Activated CD4-positive, alpha-beta T cell treated with anti-CD3 and anti-CD28 coated beads, Interleukin-2, amount 50 U/mL, for 4 hours (primary cell): ENCODE measurements at places on chromosomes 2 and 18.

DNA sequence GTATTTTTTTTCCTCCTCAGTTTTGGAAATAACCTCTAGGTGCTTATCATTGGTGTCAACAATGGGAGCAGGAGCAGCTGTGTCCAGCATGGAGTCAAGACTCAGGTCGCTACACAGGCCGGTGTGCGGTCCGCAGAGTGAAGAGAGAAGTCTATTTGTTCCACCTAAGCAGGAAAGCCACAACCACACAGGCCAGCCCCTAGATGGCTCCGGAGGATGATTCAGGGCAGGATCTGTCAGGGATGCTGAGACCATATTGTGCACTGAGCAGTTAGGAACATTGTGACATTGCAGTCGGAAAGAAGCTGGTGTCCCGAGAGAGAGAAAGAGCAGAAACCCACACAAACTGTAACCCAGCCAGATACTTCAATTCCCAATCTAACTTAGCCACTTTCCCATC, 136.9 kb downstream of the GAREM1 start:
- no peak for DNase-seq

DNA sequence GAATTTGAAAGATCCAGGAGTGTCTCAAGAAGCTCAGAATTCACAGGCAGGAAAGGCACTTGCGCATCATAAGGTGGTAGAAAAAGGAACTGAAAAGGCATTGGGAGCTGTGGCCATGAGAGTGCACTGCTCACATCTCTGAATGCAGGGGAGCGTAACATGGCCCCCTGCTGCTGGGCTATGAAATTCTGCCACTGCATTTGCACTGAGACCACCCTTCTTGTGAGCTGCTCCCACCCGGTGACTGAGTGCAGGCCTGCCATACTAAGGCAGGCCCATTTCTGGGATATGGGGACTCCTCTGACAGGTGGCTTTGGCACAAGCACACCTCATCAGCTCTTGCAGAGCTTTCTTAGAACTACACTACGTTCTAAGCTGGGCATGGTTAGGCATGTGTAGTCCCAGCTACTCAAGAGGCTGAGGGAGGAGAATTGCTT, 25.3 kb upstream of the STARD7 start:
- DNase-seq: no peak

DNA sequence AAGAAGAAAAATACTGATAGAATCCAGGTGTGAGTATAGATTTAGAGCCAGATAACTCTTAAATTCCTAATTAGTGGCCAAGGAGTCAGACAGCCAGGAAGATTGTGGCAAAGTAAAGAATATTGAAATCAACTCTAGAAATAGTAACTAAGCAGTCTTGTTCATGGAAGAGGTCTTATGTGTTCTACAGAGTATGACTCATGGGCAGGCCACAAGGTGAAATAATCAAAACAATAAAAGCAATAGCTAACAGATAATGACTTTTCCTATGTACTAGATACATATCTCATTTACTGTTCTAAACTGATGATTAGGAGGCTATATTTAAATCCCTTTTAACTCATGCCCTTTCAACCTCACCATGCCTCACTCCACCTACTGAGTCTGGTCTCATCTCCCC, 227.4 kb upstream of the COL3A1 start:
- DNase-seq: no peak

- DNase-seq: no peak
These were observed 65.4 kb downstream of the PLA2R1 start for GRCh38 chr2:159996792-159997546.

GRCh38 chr2:240344904-240345303, 90.6 kb upstream of the GPC1 start:
- no peak for DNase-seq

DNA sequence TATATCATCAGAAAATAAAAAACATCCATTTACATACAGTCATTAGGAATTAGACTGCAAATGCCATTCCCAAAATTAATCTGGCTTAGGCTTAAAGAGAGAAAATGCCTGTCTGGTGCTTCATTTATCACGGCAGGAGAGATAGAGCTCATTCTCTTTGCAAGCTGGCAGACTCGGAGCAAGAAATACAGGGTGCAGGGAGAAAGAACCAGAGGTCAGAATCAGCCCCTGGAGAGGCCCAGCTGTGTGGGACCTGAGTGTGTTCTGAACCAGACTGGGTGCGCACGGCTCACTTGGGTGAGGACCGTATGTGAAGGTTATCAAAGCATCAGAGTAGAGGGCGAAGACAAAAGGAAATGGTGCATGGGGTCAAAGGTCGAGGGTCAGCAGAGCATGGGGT, 227.8 kb downstream of the ACKR3 start:
- DNase-seq: no peak

DNA sequence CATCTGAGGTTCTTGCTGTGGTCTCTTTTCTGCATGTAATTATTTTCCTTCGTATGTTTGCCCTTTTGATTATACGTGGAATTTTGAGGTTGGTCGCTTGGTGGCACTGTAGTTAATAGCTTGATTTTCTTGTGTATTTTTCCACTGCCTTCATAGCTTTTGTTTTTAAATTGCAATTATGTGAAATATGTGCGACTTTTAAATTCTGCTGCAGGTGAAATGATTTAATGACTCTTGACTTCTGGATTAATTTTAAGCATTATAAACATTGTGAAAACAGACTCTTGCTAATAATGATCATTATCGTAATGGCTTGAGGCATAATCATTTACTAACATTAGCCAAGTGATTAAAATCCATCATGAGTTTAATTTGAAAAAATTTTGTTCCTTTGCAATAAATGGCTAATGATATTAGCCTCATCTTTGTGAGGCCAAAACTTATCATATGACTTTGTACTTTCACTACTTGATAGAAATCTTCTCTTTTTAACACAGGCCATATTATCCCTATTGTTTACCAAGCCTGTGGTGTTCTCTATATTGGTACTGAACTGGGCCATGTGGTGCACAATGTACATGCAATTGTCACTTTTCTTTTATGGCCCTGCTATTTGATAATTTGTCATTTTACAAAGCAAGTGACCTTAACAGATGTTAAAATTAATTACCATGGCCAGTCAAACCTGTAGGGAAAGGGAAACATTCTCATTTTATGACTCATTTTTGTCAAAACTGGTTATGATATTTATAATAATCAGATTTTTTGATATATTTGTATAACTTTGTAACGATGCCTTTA, 62.8 kb upstream of the NEUROD1 start:
- peak; percentile 3 for DNase-seq

DNA sequence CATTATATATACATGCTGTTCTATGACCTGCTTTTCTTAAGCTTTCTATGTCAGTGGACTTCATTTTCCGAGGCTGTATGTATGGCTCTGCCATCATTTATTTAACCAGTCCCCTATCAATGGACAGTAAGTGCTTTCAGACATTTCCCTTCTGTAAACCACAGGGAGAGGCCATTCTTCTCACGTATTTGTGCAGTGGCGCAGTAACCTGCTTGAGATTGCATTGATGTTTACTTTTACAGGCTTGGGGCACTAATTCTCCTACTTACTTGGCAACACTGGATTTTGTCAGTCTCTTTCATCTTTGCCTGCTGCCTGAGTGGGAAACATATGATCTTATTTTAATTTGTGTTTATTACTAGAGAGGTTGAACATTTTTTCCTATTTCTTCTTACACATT, 52.1 kb downstream of the BOLA3 start:
- DNase-seq: no peak

- no peak for DNase-seq
These were observed 165.7 kb downstream of the LNPK start for GRCh38 chr2:175836361-175836760.

GRCh38 chr2:47402555-47402804, 476 bp upstream of the MSH2 start:
- DNase-seq: no peak

DNA sequence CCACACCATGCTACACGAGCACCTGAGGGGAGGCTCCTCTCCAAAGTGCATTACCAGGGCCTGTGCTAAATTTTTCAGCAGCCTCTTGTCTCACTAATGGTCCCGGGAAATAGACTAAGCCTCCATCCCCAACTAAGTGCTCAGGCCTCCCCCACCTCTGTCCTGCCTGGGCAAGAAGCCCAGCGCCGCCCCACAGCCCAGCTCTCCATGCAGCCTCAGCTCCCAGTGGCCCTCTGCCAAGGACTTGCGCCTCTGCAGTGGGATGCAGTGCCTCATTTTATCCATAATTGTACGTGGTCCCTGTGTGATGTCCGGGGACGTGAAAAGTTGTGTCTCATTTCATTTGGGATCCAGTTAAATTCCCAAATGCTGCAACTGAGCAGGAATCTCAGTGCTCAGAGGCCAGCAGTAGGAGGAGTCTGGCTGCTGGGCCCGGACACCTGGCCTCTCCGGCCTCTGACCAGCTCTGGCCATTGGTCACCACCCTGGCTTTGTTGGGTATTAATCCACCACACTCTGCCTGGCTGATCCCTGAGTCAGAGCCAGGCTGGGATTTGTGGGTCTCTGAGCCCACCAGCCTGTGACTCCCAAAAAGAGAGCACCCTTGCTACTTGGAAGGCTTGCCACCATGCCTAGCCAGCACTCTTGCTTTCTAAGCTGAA, 11.4 kb upstream of the STEAP3 start:
- DNase-seq: no peak

DNA sequence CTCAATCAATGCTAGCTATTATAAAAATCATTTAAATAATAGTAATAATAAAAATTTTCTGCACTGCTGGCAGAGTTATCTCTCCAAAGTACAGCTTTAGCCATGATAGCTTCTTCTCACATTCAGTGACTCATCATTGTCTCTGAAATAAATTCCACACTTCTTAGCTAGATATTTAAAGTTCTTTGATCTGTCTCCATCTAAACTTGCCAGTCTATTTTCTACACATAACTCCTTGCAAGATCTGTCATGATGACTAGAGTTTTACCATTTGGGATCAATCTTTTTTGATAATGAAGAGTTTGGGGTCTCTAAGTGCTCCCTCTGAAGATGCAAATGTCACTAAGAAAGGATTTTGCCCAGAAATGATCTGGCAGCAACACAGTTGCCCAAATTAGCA, 155.4 kb upstream of the LHCGR start:
- DNase-seq: no peak

- peak; percentile 21 for DNase-seq
These were observed 39.0 kb upstream of the MAL start for GRCh38 chr2:94986392-94986963.

DNA sequence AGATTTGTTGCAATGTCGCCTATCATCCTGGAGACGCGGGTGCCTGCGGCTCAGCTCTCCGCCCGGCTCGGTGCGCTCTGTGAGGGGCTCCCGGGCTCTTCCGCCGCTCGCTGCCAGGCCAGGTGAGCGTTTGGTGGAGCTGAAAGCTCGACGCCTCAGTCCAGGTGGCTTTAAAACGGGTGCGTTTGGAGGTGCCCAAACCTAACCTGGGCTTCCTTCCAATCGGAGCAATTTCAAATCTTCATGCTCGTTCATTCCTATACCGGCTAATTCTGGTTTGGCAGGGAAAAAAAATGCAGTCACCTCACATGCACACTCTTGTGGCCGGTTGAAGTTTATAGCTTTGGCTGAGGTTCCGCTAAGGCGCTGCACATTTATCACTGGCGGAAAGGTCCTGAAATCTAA, at the start of gene SLC16A14:
SLC16A14 (minus strand) TSS at position 274 of the 405 bp plus-strand sequence. CDS start 9,572 bp downstream, outside the sequence.
- no peak for DNase-seq

GRCh38 chr18:45760462-45761036, 36.6 kb downstream of the SLC14A1 start:
- DNase-seq: no peak

- no peak for DNase-seq
These were observed 38.3 kb downstream of the LRRFIP1 start for GRCh38 chr2:237665713-237666143.

DNA sequence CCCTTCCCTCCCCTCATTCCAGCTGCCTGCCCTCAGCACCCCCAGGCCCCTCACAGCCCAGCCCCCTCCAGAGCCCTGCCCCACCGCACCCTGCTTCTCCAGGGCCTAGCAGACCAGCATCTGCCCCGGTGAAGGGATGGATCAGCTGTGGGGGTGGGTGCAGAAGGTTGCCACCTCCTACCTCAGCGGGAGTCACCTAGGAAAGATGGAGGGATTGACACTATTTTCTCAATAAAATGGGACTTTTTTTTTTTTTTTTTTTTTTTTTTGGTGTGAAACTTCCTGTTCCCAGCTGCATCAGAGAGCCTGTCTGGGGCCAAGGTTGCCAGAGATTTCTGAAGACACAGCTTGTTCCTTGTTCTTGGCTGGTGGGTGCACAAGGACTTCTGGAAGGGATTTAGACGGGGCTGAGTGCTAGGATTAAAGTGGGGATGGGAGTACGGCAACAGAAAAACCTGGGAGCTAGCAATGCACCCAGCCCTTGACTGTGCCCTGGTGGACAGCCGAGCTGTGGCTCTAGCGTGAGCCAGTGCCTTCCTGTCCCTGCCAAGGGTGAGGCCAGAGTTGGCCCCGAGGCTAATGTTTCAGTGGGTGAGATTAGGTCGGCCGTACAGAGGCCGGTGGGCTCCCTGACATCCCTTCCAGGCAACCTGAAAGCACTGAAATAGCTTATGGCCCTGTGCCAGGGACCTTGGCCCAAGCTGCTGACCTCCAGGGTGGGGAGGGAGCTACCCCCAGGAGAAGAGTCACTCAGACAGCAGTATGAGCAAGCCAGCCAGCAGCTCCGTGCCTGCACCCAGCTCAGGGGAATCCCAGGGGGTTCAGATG, 4.6 kb downstream of the B3GNT7 start:
- DNase-seq: no peak
